ENCODE measurements at places on chromosomes 16 and 17.

DNA sequence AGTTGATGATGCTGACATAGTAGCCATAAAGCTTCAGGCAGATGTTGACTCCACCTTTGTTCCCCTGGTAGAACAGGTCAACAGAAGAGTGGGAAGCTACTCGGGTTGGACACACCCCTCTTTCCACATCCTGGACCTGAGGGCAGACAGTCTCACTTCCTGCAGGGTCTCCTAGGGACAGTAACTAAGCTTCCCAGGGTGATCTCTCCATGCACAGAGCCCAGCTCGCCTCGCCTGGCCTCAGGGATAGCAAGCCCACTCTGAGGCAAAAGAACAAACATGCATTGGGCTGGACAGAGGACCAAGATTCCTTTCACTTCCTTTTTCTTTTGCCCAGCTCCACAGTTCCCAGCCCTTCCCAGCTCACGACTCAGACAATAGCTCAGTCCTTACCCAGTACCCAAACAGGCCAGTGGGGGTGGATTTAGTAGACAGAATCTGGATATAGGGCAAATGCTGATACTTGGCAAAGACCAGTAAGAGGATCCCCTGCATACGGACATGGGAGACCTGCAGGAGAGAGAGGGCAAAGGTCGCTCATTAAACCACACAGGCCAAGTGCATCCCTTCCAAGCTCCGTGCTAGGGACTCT, 7.0 kb downstream of the INPP5K start:
- DNase-seq, result peak; percentile 84

GRCh38 chr17:62705778-62706597, 78.5 kb downstream of the MRC2 start:
- DNase-seq, result no peak

DNA sequence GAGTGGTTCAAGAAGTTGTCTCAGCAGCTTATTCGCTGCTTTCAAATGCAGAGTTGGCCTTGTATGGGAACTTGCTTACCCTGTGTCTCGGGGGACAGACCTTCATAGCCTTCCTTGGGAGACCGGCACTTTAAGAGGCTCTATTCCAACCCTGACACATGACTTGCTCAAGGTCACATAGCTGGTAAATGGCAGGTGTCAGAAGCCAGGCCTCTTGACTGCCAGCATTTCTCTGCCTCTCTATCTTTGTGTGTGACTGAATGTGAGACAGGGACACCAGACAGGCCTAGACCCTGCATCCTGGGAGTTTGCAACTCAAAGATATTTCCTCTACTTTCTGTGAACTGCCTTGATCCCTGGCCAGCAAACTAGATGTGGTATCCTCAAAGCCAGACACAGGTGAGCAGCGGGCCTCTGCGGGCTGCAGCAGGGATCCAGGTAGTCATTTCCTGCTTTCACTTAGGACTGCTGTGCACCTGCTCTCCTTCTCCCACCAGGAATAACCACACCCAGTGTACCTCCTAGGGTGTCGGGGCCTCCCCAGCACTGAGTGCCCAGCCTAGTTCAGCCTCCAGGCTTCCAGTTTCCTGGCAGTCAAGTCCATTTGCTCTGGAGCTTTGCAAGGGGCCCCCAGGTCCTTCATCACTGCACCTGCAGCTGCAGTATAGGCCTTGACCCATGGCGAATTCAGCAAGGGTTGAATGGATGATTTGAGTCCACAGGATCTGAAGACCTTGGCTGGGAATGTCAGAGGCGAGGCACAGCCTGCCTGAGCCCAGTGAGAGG, 116.6 kb upstream of the TNRC6C start:
- no peak for DNase-seq

GRCh38 chr17:67366193-67367157, at the start of gene PSMD12:
Gene PSMD12 (minus strand): TSS chr17:67366577. CDS start chr17:67366519, 58 bp downstream.
- DNase-seq, result peak; percentile 96

DNA sequence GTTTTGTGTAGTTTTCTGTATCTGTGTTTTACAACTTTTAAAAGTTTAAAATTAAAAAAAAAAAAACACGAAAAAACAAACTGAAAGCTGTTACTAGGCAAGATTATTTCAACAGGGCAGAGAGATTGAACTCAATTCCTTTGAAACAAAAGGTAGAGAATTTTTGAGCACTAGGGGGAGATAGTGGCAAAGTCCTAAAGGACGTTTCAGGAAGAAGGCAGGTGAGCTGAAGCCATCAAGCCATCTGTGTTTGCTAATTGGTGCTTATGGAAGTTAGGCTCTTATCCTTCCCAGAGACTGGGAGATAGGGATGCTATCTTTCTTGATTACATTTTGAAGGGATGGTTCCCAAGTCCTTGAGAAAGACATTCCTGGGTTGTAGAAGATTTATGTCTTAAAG, 70.6 kb upstream of the CLEC3A start:
- DNase-seq, result no peak

Data from colonic mucosa (tissue), 4 donors.